ENCODE measurements at places on chromosomes 7 and 10. TPM values are rescaled to one million over a fixed set of nuclear protein-coding genes. Genes with fewer than 3 reads are reported as not detected.

XRCC2 gene
- total RNA-seq, result 26.2 TPM

GIGYF1 gene
- total RNA-seq, result 58.4 TPM

- DNase-seq, result no peak
Observed at GRCh38 chr7:87206361-87206760, 13.2 kb downstream of the TMEM243 start.

GRCh38 chr7:103395071-103395470, 47.6 kb downstream of the PSMC2 start:
- DNase-seq, result no peak

DNA sequence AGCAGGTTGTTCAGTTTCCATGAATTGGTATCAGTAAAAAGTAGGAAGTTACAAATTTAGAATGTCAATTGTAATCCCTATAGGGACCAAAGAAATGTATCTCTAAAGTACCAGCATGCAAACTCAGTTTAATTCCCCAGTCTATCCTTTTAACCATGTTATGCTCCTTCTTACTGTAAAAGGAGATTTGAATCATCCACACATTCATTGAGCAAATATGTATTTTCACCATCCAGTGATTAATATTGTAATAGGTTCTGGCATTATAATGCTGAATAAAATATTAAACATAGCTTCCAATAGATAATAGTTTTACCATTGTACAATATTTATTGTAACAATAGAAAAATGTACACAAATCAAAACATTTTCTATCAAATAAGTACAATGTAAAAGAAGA, 228.2 kb upstream of the SEMA3A start:
- no peak for DNase-seq

DNA sequence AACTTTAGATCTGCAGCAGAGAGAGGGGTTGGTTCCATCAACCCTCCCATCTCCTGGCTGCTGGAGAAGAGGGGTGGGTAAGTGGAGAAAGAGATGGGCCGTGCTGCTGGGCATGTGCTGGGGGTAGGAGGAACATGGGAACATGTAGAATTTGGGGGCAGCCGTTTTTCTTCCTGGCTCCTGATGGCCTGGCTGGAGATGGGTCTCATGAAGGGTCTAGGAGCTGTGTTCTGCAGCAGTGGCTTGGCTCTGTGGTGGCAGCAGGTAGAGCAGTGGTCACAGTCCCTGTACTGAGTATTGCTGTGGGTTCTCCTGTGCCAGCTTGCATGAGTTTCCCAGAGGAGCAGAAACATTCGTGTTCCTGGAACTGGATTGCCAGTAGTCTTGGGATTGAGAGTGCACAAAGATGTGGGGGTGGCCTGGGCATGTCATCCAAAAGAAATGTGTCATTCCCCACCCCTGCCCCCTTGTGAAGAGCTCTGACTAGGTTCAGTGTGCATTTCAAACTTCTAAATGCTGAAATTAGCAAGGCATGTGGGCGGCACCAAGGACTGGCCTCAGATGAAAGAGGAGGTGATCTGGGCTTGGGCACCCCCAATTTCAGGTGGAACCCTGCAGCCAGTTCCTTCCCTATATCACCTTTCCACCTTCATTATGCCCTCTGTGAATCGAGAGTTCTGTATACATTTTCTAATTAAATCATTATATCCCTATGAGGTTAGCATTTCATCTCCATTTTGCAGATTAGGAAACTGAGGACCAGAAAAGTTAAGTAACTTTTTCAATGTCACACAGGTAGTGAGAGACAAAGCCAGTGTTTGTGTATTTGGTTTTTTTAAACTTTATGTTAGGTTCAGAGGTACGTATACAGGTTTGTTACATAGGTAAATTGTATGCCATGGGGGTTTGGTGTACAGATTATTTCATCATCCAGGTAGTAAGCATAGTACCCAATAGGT, 2.1 kb downstream of the CHST3 start:
- DNase-seq, result no peak
